ENCODE measurements at places on chromosomes 4 and X.

DNA sequence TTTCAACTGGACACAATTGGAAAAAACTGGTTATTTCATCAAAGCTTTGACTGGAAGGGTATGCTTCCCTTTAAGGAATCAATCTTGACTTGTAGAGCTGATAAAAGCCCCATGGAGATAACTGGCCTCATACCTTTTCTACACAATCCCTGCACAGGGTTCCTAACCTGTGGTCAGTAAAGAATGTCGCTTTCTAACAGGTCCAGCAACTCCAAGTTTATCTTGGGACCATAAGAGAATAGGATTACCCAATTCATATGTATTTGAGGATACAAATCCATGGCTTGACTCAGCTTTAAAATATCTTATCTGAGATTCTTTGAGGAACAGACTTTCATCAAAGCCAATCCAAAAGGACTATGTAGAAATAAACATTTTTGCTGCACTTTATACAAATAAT, 1399.8 kb upstream of the PABPC4L start:
- no peak for DNase-seq

- no peak for DNase-seq
Observed at GRCh38 chr4:76515975-76516843, 81.2 kb downstream of the SHROOM3 start.

GRCh38 chr4:27149541-27150212, 289.0 kb downstream of the STIM2 start:
- no peak for DNase-seq

DNA sequence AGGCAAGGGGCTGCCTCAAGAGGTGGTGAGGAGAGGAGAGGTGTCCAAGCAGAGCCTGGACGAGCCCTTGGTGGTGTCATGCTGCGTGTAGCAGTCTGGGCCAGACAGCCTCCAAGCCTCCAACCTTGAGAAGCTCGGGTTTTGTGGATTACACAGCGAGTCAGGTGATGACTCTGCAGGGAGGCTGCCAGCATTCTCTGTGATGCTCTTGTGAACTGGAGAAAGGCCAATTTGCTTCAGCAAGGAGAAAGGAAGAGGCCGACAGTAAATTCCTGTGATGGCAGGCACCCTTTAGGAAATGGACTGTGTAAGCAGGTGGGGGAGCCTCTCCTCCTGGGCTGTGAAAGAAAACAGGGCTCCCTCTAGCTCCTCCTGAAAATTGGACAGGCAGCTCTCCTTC, 36.0 kb upstream of the CD99L2 start:
- DNase-seq = no peak

GRCh38 chr4:1060121-1060520, 48.7 kb downstream of the FGFRL1 start:
- no peak for DNase-seq

GRCh38 chr4:147678796-147679549, 5.0 kb downstream of the PRMT9 start:
- DNase-seq = no peak

- no peak for DNase-seq
Observed at GRCh38 chrX:138885886-138886285, 174.4 kb upstream of the FGF13 start.
